ENCODE measurements at places on chromosomes 2 and 18.

DNA sequence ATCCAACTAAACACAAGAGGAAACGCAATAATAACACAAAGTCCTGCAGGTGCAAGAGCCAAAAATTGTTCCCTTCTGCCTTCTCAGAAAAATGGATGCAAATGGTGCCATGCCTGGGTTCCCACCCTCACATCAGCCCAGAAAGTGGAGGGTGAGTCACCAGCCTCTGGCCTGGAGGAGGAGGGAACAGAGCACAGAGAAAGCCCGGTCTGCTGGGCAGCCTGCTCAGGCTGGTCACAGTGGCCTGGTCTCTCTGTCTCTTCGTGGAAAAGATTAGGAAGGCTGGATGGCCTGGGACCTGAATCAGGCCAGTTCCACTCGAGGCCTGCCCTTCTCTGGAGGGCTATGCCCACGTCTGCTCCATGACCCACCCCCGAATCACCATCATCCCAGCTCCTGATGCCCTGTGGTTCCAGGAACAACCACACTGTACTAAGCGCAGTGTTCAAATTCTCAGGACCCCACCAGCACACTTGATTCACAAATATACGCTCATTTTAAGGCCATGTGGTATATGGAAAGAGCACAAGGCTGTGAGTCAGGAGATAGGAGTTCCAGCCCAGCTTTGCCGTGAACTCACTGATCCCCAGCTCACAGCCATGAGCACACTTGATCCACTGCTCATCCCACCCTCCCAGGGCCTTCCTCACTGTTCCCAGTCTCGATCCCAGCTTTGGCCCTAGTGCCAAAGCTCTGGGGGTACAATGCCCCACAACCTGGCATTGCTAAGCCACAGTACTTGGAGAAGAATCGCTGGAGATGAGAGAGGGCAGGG, 82.1 kb downstream of the ZBTB7C start:
- no peak for DNase-seq

- no peak for DNase-seq
These were observed 162.8 kb upstream of the LRRTM1 start for GRCh38 chr2:80467262-80467811.

DNA sequence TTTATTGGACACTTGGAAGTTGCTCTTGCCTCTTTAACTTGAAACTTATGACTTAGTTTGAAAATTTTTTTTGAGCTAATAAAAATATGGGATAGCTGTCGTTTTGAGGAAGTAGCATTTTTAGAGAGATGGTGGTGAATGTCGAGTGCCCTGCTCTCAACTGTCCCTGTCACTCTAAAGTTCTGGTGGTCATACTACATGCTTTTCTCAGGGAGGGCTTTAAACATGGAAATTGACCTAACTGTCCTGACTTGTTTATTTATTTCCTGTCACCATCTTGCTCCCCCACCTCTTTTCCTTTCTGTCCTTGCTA, 16.0 kb downstream of the CEP192 start:
- no peak for DNase-seq

- DNase-seq: no peak
These were observed 147.9 kb upstream of the MYO3B start for GRCh38 chr2:170030040-170030439.

- no peak for DNase-seq
These were observed 187.4 kb downstream of the MGAT5 start for GRCh38 chr2:134441153-134441863.

- DNase-seq: no peak
These were observed 107.6 kb downstream of the HAUS1 start for GRCh38 chr18:46211816-46212215.

- DNase-seq: no peak
These were observed 80.2 kb upstream of the GPC1 start for GRCh38 chr2:240355001-240355891.

All from stimulated activated CD4-positive, alpha-beta T cell treated with anti-CD3 and anti-CD28 coated beads, Interleukin-2, amount 100 ng/mL, for 48 hours (primary cell).